ENCODE measurements at places on chromosomes 4 and X.

DNA sequence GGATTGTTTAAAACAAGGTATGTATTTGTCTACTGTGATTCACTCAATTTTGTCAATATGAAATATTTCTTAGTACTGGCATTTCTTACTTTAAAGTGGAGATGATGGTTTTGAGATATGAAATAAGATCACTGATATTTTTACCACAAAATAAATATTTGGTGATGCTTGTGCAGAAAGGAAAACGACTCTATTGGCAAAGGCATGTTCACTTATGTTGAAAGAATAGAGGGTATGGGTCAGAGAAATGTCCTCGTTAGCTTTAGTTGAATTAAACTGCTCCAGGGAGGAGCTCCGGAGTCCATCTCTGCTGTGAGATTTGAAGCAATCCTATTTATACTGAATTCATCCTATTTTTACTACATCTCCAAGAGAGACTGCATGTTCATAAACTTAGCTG is 84.2 kb downstream of the SH3BGRL start:
- no peaks in the 10 kb centered on the region for H3K27me3 ChIP-seq
- peaks cover 31% of the 10 kb centered on the region for H3K36me3 ChIP-seq
- H3K27ac ChIP-seq, result no peak overlapping the region
- H3K4me1 ChIP-seq, result no peaks in the 10 kb centered on the region

DNA sequence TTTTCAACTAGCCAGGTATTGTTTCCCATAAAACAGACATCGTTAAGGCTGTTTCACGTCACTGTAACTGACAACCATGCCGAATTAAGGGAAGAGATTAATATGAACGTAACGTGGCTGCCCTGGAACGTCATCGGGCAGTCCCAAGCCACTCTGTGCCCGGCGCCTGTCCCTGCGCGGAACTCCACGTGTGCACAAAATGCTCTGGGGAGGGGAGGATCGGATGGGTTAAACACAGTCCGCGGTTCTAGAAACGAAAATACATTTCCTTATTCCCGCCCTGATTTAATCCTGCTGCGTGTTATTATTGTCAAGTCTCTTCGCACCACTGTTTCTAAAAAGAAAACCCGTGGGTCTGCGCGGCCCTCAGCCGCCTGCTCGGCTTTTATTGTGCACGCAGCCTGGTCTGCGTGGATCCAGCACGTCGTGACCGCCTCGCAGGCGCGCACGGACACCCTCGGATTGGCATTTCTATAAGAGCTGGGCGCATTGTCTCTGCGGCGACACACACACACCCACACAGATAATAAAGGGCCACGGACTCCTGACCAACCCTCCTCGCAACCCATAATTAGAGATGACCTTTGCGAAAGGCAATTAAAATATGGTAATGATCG is 69.6 kb upstream of the BCOR start:
- no peak for DNase-seq
- H3K4me3 ChIP-seq, result peak overlapping the region; percentile 67
- H3K27me3 ChIP-seq, result no peaks in the 10 kb centered on the region
- peaks cover 20% of the 10 kb centered on the region for H3K4me1 ChIP-seq
- peaks cover 2% of the 10 kb centered on the region for H3K36me3 ChIP-seq

DNA sequence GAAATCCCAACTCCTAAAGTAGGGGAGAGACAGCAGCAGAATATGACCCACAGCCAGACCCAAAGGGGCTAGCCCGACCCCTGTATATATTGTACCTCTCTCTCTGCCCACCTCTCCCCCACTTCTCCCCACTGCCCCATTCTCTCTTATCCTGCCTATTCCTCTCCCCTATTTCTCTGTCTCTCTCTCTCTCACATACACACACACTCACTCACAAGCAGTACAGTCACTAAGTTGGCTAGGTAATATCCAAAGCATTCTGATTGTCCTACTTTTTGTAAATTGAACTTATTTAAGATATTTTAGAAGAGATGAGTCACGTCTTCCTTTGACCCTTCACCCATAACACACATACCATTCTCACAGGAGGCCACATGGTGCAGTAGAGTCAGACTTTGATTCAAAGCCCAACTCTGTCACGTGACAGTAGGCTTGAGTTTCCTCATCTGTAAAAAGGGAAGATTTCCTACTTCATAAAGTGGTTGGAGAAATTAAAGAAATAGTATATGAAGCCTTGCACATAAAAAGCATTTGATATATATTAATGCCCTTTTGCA is 29.5 kb downstream of the SRPX2 start:
- no peak for DNase-seq
- H3K27me3 ChIP-seq, result no peaks in the 10 kb centered on the region
- H3K4me3 ChIP-seq, result no peak overlapping the region
- H3K36me3 ChIP-seq, result no peaks in the 10 kb centered on the region
- H3K27ac ChIP-seq, result no peak overlapping the region

DNA sequence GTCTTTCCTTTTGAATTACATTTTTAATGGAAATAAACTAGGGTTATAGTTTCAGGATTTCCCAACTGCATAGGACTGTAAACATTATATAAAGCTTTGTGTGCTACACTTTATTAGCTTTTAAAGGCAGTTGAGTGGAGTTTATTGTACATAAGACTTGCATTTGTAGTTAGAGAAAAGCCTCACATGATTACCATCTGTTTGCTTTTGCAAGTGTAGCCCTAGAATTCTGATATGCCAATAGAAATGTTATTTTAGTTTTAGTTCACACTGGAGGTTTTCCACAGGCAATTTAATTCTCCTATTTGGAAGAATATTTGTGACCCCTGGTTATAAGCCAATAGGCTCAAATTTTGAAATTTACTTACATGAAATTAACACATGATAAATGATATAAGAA is 41.3 kb upstream of the ANK2 start:
- H3K36me3 ChIP-seq, result no peaks in the 10 kb centered on the region
- no peaks in the 10 kb centered on the region for H3K4me1 ChIP-seq
- H3K4me3 ChIP-seq, result no peak overlapping the region

GRCh38 chrX:7759830-7760229 is 83.1 kb upstream of the VCX start:
- H3K27me3 ChIP-seq, result no peaks in the 10 kb centered on the region
- DNase-seq, result no peak
- no peak overlapping the region for H3K4me3 ChIP-seq
- no peak overlapping the region for H3K27ac ChIP-seq
- no peaks in the 10 kb centered on the region for H3K4me1 ChIP-seq
- H3K36me3 ChIP-seq, result no peaks in the 10 kb centered on the region

DNA sequence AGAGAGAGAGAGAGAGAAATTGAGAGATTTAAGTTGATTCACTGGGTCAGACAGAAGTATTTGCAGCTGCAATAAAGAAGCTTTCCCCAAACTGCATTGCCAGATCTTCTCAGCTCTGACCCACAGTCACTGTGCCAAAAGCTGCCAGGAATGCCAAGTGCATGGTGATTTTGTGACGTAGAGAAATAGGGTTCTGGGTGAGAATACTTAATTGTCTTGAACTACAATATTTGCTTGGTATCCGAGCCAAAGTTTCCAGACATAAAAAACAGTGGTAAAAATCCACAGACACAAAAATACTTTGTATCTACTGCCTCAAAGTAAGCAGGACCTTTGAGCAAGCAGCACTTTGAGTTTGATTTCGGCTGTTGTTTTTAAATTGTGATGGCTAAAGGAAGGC is 331.1 kb downstream of the GRID2 start:
- no peak overlapping the region for H3K27ac ChIP-seq
- H3K4me3 ChIP-seq, result no peak overlapping the region

- H3K4me3 ChIP-seq, result no peak overlapping the region
- no peak for DNase-seq
- H3K27ac ChIP-seq, result no peak overlapping the region
- H3K4me1 ChIP-seq, result no peaks in the 10 kb centered on the region
- no peaks in the 10 kb centered on the region for H3K27me3 ChIP-seq
Measured at GRCh38 chr4:82623121-82623683, 61.4 kb upstream of the TMEM150C start.

DNA sequence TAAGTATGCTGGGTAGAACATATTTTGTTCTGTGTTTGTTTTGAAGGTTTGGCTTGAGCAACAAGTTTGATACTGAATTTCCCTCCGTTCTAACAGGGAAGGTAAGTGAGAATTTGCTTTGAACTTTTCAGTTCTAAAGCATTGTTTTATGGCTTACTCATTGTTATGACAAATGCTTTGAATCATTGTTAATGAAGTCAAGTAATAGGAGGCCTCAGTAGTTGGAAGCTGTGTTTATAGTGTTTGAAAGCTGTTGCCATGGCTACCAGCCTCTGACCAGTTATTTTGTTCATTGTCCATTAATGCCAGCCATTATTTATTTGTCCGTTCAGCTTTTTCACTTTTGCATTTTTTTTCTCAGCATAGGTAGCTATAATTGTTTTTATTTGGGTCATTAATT is 14.4 kb downstream of the CHIC1 start:
- peaks cover 18% of the 10 kb centered on the region for H3K36me3 ChIP-seq
- H3K27me3 ChIP-seq, result no peaks in the 10 kb centered on the region
- no peak overlapping the region for H3K27ac ChIP-seq
- H3K4me3 ChIP-seq, result no peak overlapping the region

Measured in activated CD8-positive, alpha-beta T cell treated with anti-CD3 and anti-CD28 coated beads for 36 hours (primary cell).